ENCODE measurements at places on chromosomes 13 and 19. TPM values are rescaled to one million over a fixed set of nuclear protein-coding genes. Genes with fewer than 3 reads are reported as not detected.

DNA sequence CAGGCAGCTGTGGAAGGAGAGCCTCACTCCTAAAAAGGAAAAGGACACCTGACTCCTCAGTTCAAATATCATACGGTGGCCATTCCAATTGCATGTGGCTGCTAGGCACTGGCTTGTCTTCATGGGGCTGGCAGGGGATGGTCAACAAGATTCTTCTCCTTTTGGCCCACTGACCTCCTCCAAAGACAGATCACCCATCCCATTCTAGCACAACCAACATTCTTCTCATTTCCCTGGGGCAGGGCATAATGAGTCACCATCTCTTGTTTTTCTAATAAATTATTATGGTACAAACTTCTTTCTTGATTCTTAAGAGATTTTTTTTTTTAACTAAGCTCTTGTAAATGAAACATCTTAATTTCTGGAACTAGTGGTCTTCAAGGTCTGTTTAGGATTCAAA, 136.7 kb upstream of the NBEA start:
- DNase-seq: no peak

GRCh38 chr13:79231887-79232286, 174.2 kb downstream of the RBM26 start:
- DNase-seq: no peak

DNA sequence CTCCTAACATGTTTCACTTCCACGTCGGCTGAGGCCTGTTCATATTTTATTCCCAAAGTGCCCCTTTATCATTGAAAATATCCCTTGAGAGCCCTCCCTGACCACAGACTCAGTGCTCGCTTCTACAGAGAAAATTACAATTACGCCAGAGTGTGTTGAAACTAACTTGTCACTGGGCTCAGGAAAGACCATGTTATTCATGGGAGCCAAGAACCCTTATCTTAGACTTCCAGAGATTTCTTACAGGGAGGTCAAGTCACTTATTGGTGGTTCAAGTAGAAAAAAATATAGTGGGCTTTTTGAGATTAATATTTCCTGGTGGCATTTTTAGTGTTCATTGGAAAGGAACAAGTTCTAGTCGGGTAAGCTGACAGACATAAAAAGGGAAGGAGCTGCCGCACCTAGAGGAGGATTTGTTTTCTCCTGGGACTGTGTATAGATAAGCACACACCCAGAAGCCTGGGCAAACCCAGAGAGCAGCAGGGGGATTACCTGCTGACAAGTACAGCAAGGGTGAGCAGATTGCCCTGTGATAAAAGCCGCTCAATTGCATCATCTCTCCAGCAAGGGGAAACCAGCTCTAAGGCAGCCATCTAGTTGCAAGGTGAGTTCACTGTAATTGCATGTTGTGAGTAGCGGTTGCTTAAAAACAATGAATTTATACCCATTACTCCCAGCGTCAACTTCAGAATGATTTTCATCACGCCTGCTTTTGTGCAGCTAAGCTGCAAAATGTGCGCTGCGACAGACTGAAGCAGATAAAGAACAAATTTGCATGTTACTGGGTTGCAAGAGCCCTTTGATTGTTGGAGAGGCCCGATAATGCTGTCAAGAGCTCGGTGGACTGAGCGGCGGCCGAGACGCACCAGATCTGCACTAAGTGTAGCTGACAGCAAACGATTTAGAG, 46.2 kb downstream of the DCT start:
- DNase-seq: no peak

DNA sequence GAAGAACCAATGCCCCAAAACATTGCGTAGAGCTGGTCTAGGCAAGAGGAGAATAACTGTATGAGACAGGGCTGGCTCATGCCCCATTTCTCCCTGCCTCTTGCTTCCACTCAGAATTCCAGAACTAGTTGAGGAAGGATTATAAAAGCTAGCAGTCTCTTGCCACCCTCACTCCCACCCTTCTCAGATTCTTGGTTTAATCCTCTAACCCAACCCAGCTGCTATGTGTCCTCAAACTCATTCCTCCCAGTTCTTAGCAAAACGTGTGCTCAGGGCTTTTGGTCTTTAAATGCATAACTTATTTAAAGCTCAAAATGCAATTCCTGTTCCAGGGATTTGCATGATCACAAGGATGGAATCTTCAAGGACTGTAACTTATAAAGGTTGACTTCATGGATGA, 466.3 kb downstream of the COG6 start:
- DNase-seq: no peak

- DNase-seq: no peak
Measured at GRCh38 chr13:24821207-24821606, 57.2 kb downstream of the RNF17 start.

DNA sequence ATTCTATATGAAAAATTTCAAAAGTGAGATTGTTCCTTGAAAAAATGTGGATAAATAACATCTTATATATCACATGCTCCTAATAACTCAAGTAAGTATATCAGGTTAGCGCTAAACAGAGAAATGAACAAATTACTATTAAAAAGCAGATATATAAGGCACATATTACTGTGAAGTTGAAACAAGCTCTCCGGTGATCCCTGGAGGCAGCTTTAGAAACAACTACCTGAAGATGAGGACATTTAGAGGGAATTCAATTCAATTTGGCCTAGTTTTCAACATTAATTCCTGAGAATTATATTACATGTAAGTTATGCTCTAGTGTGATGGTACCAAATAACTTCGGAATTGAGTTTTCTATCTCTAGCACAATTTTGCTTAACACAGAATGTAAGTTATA, 1373.6 kb upstream of the SPRY2 start:
- DNase-seq: no peak

GRCh38 chr19:42176649-42176989, 40.9 kb downstream of the DEDD2 start:
- peak; percentile 93 for DNase-seq

DNA sequence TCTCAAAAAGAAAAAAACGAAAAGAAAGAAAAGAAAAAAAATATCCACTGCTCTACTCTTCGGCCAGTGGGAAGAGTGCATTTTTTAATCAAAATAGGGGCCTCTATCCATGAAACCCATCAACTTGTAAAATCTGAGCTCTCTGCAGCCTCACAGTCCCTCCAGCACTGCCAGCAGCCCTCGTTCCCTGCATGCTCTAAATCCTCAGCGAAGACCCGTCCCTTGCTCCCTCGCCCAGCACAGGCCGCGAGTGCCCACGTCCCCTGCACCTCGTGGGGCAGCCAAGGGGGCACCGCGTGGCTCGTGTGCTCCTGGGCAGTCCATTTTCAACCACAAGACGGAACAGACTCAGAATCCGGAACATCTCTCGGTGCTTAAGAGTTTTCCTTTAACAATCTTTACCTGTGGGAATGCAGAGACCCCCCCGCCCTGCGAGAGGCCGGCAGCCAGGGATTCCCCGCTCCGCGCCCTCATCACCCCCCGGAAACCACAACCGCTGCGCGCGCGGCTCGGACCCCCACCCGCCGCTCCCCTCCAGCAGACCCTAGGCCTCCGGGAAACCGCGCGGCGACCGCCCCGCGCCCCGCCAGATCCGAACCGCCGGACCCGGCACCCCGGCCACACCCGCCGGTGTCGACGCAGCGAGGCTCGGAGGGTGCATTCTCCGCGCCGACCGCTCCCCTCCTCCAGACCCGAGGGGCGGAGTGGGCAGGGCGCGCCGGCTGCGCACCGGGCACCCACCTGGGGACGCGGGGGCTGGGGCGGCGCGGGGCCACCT, 638 bp downstream of the ANKRD27 start:
- DNase-seq: peak; percentile 85

DNA sequence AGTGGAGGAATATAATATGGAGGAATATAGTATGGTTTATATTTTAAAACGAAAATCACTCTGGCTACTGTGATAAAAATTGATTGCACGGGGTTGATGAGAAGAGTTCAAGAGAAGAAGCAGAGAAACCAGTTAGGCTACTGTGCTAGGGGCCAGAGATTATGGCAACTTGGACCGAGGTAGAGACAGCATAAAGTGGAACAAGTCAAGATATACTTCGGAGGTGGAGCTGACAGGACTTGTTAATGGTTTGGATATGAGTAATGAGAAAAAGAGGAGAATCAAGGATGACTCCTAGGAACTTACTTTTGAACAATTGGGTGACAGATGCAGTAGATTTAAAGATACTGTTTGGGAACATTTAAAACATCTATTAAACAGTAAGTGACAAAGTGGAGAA, 6.6 kb upstream of the WDFY2 start:
- no peak for DNase-seq

- DNase-seq: no peak
Measured at GRCh38 chr19:6576869-6577475, 14.0 kb downstream of the CD70 start.

GRCh38 chr19:51511353-51511752, 9.8 kb upstream of the SIGLEC12 start:
- peak; percentile 3 for DNase-seq

- DNase-seq: peak; percentile 98
Measured at GRCh38 chr19:2462635-2463421, 6.1 kb upstream of the LMNB2 start.

DNA sequence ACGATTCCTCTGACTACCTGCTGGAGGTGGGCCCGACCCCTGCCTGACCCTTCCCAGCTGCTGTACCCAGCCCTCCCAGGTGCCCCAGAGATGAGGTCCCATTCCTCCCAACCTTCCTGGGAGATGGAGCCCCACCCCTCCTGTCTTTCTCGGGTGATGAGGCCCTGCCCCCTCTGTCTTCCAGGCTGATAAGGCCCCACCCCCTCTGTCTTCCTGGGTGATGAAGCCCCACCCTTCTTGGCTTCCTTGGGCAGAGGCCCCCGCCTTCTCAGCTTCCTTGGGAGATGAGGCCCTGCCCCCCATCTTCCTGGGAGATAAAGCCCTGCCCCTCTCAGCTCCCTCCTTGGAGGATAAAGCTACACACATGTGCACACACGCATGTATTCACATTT, 47.9 kb downstream of the CERS4 start:
- DNase-seq: peak; percentile 51

DNA sequence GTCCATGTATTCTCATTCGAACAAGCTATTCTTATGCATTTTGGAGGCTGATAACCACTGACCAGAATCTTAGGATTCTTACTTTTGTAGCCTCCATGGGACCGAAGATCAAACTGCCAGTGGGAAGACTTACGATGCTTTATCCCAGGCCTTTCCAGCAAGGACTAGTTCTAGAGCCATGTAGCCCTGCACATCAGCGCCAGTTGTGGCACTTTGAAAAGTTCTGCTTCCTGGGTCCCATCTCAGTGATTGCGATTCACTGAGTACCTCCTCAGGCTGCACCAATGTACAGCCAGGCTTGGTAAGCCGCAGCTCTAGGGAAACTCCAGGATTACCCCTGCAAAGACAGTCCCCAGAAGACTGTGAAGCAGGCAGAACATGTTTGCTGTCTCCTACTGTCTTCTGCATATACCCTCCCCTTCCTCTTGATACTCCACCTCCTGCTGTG, 18.9 kb upstream of the ENOX1 start:
- DNase-seq: no peak

DNA sequence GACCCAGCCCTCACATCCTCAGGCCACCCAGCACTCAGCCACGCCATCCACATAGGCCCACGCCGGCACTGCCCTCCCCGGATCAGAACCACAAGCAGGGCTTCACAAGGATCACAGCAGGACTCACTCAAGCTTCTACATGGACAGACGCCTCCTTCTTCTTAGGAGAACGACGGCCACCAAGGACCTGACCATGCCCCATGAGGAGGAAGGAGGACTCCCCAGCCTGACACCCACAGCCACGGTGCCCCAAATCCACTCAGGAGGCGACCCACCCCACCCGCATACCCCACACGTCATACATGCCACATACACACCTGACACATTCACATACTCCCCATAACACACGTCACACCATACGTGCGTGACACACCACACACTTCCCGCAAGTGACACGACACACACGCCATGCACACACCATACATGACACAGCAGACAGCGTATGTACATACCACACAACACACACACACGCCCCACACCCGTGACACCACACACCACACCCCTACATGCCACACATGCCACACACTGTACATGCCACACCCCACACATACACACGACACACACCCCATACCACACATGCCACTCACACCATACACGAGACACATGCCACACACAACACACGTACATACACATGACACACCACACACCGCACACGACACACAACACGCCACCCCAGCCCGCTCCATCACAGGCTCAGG, 50.4 kb downstream of the MLLT1 start:
- peak; percentile 83 for DNase-seq

GRCh38 chr13:20503088-20504083, 22.3 kb downstream of the CRYL1 start:
- no peak for DNase-seq

DNA sequence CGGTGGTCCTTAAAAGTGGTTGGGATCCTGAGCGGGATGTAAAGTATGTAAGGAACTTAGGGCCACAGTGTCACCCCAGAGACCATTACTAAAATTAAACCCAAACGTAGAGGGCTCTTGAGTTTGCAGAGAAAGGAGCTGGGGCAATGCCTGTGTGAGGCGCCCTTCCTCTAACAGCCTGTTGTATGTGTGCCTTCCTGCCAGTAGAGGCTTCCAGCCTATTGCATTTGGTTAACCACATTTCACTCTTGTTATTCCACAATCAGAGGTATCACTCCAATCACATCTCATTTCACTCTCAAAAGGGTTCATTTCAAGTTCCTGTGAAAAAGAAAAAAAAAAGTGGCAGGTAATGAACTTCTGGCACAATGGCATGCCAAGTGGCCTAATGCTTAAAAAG, 29.4 kb downstream of the DIAPH3 start:
- peak; percentile 22 for DNase-seq

- no peak for DNase-seq
Measured at GRCh38 chr13:59721926-59722910, 441.5 kb downstream of the DIAPH3 start.

GRCh38 chr13:75368167-75368566, 113.8 kb downstream of the TBC1D4 start:
- no peak for DNase-seq

- no peak for DNase-seq
Measured at GRCh38 chr13:107348471-107348870, 780.5 kb upstream of the ARGLU1 start.

GRCh38 chr13:112819111-112819510, 129.3 kb downstream of the ATP11A start:
- DNase-seq: no peak

ZNF536 gene
- not detected for total RNA-seq

TMPRSS9 gene
- 1.1 TPM for total RNA-seq

ZNF528 gene
- total RNA-seq: 26.5 TPM

LCP1 gene
- total RNA-seq: 0.59 TPM

KLK4 gene
- 0.29 TPM for total RNA-seq

APOC4 gene
- total RNA-seq: not detected

CDC42EP5 gene
- 20.3 TPM for total RNA-seq

Data from osteoblast (primary cell).